AG04450 (cell line): ENCODE measurements at places on chromosomes 1 and 21.
A peak's percentile ranks its signal among the peaks of the same experiment; 100 is the strongest.

GRCh38 chr1:18201997-18202719, 94.6 kb downstream of the IGSF21 start:
- no peak for DNase-seq

- no peak for DNase-seq
Observed at GRCh38 chr1:179025975-179026812, 500 bp downstream of the FAM20B start.

DNA sequence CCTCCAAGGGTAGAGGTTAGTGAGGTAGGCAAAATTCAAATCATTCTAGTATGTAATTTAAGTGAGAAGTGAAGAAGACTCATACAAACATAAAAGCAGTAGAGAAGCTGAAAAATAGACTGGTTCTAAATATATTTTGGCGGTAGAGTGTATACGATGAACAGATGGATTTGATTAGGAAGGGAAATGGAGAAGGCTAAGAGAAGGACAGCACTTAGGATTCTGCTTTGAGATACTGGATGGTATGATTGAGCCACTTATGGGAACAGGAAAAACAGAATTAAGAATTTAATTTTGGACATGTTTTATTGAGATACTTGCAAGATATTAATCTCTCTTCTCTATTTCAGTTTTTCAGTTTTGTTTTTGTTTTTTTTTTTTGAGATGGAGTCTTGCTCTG, 60.1 kb downstream of the EPB41 start:
- DNase-seq, result no peak

DNA sequence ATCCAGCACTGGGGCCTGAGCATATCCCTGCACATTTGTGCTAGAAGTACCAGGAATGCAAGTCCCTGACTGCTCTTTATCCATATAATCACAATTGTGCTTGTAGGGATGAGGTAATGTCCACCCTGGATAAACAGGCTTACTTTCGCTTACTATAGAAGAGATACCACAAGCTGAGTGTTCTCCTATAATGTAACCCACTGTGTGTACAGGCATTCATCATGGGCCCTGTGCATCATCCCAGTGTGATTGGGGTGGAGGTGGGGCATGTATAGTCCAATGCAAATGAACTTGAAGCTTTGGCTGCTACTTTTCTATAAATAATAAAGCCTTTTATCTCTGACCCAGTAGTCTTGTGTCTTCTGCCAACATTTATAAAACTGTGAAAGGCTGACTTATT, 69.3 kb downstream of the MAN1A2 start:
- DNase-seq, result peak; percentile 20

GRCh38 chr1:183163316-183163715, 22.7 kb upstream of the LAMC2 start:
- DNase-seq, result peak; percentile 50

- DNase-seq, result no peak
Observed at GRCh38 chr1:224502459-224503160, 68.0 kb upstream of the WDR26 start.

- no peak for DNase-seq
Observed at GRCh38 chr1:177392336-177392735, 221.6 kb downstream of the BRINP2 start.

GRCh38 chr1:2347896-2348295, 43.5 kb downstream of the MORN1 start:
- no peak for DNase-seq

- DNase-seq, result peak; percentile 60
Observed at GRCh38 chr1:145859491-145860023, 676 bp upstream of the PIAS3 start.

DNA sequence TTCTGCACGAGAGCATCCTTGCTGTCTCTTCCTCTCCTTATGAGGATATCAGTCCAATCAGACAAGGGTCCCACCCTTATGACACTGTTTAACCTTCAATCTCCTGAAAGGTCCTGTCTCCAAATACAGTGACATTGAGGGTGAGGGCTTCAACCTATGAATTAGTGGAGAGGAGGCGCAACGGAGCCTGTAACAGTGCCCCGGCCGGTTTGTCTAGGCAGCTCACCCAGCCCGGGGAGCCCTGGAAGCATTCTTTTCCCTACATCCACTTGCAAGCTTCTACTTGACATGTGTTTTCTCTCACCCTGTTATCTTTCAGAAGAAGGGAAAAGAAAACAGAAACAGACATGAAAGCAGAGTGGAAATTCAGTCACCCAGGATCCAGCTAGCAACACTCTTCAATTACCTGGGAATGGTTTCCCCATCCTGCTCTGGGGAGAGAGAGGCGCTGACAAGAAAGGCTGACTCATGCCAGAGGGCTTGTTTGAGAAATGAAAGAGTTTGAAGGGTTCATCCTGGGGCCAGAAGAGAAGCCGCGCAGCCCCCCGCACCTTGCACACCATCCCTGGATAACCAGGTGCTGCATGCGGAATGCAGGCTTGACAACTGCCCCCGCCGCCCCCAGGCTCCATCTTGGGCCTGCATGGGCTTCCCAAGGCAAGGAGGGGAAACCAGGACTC, 394.9 kb downstream of the NPHP4 start:
- DNase-seq, result no peak

DNA sequence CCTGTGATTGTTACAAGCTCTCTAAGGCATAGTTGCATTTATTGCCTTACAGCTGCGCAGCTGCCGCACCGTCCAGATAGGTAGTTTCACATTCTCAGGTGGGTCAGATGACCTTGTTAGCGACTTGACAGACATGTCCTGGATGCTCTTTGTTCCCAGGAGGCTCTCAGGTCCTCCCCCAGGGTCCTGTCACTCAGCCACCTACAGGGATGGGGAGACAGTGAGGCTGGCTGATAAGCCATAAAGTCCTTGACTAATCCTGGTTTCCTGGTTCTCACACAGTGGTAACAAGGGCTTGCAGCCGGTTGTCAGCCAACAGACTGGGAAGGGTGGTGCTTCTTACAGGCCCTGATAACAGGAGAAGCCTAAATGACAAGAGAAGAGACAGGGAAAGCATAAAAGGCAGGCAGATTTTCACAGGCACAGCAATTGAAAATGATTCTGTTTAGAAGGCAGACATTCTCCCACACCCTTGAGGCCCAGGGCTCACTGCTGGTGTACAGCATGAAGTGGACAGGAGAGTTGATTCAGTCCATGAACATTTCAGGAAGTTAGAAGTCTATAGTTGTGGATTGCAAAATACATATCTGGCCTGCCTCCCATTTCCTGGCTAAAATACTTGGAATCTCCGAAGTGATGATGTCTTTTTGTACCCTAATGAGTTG, 2.9 kb downstream of the ARF1 start:
- DNase-seq, result peak; percentile 43

GRCh38 chr1:214453109-214453722, 98.2 kb downstream of the PTPN14 start:
- no peak for DNase-seq

- no peak for DNase-seq
Observed at GRCh38 chr1:29712284-29712651, 475.9 kb downstream of the PTPRU start.

DNA sequence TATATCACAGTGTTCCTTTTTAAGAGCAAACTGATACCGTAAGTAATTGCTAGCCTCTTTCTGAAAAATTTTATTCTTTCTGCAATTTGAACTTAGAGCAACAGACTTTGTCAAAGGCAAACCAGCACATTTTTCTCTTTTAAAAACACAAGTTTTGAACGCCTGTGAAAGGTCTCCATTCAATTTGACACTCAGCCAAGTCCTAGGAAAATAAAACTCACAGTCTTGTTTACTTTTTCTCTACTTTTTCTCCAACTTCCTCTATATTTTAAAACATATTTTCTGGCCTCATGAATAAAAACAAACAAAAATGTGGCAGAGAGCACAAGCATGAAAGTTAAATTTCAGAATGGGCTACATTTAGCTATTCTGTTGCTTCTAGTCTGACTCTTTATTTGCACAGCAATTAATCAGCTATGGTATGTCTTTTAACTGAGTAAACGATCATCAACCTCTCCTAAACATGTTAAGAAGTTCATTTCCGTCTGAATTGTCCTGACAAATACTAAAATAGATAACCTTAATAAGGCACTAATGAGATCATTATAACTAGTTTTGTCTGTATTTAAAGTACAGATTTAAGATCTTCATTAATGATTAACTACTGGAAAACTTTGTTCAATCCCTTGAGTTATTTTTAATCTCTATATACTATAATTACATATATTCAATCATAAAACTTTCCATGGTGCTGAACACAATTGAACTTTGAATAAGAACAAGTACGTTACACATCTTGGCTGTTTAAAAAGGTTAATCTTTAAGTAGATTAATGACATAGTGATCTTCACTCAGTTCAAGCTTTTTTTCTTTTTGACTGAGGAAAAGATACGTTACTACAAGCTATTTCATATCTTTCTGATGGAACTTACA, 550.6 kb downstream of the PTBP2 start:
- no peak for DNase-seq

GRCh38 chr1:235108876-235109275, 19.8 kb downstream of the TOMM20 start:
- DNase-seq, result no peak

GRCh38 chr1:67571406-67571805, 113.6 kb upstream of the GADD45A start:
- no peak for DNase-seq

DNA sequence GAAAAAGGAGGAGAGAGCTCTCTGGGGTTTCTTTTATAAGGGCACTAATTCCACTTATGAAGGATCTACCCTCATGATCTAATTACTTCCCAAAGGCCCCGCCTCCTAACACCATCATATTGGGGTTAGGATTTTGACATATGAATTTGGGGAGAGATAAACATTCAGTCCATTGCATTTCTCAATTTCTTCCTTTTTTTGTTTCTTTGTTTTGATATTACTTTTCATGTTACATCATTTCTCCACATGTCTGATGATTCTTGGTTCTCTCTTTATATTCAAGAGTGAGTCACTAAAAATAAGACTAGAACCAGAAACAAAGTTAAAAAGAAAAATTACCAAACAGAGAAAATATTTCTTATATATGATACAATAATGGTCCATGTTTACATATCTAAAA, 63.2 kb upstream of the DUSP10 start:
- DNase-seq, result no peak

GRCh38 chr21:25994758-25995163, 175.8 kb downstream of the APP start:
- DNase-seq, result no peak

GRCh38 chr1:36055706-36056105, 28.2 kb upstream of the TEKT2 start:
- DNase-seq, result no peak

- no peak for DNase-seq
Observed at GRCh38 chr1:204206121-204206520, 7.7 kb downstream of the GOLT1A start.

- DNase-seq, result no peak
Observed at GRCh38 chr1:208536212-208536611, 292.0 kb upstream of the PLXNA2 start.

GRCh38 chr1:193216920-193217319, 30.5 kb upstream of the B3GALT2 start:
- no peak for DNase-seq

GRCh38 chr1:31943546-31944184, 5.5 kb upstream of the PTP4A2 start:
- DNase-seq, result no peak

GRCh38 chr1:172482044-172482443, 38.2 kb upstream of the PIGC start:
- no peak for DNase-seq

- no peak for DNase-seq
Observed at GRCh38 chr1:30768830-30769718, 11.5 kb upstream of the LAPTM5 start.

- DNase-seq, result peak; percentile 18
Observed at GRCh38 chr1:222994511-222995235, 148.4 kb downstream of the TLR5 start.

- DNase-seq, result peak; percentile 27
Observed at GRCh38 chr1:98903261-98903660, 101.4 kb downstream of the PLPPR5 start.

DNA sequence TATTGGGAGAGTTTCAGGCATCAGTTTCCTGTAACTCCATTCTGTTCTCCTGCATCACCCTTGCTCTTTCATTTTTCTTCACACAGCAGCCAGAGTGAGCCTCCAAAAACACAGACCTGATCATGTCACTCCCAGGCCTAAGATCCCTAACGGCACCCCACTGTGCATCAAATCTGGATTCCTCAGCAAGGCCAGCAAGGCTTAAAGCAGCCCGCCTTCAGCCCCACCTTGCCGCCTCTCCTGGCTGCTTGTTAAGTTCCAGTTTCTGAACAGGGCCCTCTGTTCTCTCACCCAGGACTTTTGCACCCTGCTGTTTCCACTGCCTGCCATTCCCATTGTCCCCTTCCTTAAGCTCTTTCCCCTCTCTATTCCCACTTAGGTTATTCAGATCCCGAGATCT, 29.3 kb downstream of the C1orf116 start:
- DNase-seq, result no peak

GRCh38 chr1:222976453-222976852, 161.6 kb downstream of the DISP1 start:
- DNase-seq, result no peak

GRCh38 chr1:92026806-92027205, 3.0 kb upstream of the EPHX4 start:
- no peak for DNase-seq

- no peak for DNase-seq
Observed at GRCh38 chr21:42155045-42155855, 63.7 kb upstream of the ABCG1 start.

- DNase-seq, result no peak
Observed at GRCh38 chr1:245215071-245215470, 60.3 kb downstream of the KIF26B start.

- DNase-seq, result peak; percentile 70
Observed at GRCh38 chr21:46598581-46599572, 6.0 kb downstream of the S100B start.

DNA sequence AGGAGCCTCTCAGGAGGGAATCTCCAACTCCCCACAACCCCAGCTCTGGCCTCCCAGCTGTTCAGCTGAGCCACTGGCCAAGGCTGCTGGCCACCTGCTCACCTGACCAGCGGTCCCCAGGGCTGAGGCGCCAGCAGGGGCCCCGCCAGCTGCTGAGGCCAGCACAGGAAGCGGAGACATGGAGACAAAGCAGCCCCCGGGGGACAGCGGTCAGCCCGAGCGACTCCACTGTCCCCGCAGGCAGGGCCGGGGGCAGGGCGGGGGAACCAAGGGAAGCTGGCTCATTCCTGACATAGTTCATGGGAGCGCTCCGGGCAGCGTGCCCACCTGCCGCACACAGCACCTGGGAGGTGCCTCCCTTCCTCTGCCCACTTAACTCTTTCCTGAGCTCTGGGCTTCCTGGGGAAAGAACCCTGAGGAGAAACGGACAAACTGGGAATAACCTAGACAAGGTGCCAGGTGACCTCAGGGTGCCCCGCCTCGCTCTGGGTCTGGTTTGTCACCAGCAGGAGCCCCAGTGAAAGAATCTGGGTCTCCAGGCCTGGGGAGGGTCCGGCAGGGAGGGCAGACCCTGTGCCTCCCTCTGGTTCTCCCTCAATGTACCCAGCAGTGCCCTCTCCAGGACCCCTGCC, 10.7 kb downstream of the EPHA2 start:
- DNase-seq, result no peak

GRCh38 chr1:115473986-115474565, 136.0 kb upstream of the NGF start:
- DNase-seq, result no peak

GRCh38 chr1:172154551-172154950, 265.9 kb upstream of the C1orf105 start:
- DNase-seq, result no peak

GRCh38 chr21:15023776-15024175, 41.0 kb downstream of the NRIP1 start:
- DNase-seq, result no peak
